ENCODE measurements at places on chromosomes 12 and 14.

DNA sequence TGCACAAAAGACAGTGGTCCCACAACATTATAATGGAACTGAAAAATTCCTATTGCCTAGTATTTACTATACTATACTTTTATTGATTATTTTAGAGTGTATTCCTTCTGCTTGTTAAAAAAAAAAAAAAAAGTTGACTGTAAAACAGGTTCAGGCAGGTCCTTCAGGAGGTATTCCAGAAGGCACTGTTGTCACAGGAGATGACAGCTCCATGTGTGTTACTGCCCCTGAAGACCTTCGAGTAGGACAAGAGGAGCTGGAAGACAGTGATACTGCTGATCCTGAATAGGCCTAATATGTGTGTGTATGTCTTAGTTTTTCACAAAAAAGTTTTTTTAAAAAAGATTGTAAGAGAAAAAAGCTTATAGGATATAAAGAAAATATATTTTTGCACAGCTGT, 12.3 kb downstream of the UBE2N start:
- no peak for DNase-seq

- no peak for DNase-seq
These were observed 69.8 kb upstream of the MED13L start for GRCh38 chr12:116347265-116347664.

DNA sequence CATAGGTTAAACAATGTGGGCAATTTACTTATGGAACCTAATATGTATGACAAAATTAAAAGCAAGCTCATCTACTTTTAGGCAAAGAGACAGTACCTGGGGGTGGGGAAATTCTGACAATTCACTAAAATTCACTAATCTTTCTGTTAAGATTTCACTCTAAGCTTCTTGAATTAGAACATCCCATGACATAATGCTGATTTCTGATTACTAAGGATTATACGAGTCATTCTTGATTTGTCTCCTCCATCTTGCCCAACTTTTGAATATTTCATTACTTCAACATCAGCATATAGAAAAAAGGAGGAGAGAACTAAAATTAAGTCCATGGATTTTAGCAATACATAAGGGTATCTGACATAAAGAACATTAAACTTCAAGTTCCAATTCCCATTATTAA, 2.4 kb downstream of the CEP83 start:
- DNase-seq: no peak

DNA sequence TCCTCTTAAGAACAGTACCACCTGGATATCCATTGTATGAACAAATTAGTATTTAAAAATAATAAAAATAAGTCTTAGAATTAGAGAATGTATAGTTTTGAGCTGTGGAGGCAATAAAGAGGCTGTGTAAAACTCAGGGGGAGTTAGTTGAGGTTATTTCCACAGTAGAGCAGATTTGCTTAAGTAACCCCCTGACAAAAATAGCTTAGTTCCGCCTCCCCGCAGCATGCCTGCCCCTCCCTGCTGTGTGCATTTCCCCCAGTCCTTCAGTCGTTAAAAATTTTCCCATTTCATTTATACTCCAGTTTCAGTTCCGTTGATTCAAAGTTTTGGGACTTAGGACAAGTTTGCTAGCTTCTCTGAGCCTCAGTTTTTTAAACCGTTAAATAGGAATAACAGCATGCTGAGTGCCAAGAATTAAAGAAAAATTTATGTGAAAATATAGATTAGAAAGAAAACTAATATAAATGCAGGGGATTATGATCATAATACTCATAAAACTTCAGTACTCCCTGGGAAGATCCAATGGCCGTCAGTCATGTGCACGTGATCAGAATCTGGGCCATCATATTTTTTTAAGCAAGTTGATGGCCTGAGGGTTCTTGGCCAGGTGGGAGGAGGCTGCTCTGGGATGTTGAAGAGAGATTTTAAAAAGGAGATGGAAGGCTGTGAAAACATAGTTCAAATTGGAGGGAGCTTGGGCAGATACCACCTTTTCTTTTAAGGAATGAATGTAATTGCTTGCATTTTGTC, 14.5 kb upstream of the SLC38A2 start:
- peak; percentile 73 for DNase-seq

DNA sequence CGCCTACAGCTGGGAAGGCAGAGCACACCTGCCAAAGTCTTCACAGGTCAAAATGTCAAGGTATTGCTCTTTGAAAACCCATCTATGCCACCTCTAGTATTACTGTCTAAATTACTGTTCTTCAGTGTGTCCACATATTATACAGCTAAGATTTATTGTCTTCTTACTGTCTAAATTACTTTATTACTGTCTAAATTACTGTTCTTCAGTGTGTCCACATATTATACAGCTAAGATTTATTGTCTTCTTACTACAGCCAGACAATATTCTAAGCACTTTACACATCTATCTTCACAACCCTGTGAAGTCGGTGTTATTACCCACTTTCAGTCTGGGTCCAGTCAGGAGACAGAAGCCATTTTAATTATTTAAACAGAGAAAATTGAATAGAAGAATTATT, 173.9 kb downstream of the MYRFL start:
- DNase-seq: no peak

Measured in EH (cell line).